ENCODE measurements at places on chromosomes 6 and 20.

GRCh38 chr20:46088409-46089166 lies 1.2 kb downstream of the NCOA5 start:
- DNase-seq = peak; percentile 20

DNA sequence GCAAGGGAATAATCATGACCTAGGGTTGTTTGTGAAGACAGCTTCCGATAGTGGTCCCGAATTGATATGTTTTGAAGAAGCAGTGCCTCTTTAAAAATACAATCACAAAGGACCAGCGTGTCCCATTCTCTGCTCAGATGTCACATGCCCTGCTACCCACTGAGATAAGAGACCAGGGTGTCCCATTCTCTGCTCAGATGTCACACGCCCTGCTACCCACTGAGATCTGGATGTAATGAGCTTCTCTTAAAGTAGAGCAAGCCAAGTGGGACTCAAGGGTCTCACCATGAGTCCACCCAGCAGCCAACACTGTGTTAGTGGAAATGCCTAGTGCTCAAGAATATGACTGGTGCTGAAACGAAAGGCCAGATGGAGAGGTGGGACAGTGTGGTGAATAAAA lies 22.2 kb downstream of the RIN2 start:
- no peak for DNase-seq

- no peak for DNase-seq
Observed at GRCh38 chr6:47132724-47133123, 90.6 kb upstream of the ADGRF1 start.

DNA sequence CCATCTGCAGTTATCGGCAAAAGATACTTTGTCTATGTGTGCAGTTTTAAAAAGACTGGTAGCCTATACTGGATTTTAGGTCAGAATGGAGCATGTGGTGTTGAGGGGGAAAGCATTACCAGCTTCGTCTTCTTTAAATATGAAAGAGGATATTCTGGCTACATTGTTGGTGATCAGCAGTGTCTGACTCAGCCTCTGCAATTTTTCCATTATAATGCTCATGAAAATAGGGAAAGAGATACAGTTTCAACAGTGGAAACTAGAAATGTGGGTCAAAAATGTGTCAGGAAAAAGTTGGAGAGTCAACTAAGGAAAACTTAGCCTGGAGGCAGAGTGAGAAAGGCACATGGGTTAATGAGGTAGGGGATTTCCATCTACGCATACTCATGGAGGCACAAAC lies 45.2 kb downstream of the HDGFL1 start:
- DNase-seq = peak; percentile 12

DNA sequence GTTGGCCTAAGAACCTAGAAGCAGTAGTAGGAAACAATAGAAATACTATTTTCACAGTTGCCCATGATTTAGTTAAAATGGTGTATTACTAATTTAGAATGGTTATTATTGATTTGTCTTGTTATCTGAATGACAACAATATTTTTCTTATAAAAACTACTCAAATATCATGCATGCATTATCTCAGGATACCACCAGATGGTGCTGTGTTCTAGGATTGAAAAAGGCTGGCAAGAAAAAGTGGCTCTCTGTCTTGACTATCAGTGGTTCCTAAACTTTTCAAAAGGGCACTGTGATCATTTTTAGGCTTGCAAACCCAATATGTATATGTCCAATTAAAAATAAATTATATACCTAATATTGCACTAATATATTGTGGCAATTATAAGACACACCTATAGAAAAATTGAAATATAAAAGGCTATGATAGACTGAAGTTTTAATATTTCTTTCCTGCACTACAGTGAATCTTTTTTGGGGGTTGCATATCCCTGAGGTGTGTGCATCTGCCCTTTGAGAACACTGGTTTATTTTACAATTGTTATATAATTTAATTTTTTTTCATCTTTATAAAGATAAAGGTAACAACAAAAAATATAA lies 131.7 kb upstream of the MLIP start:
- peak; percentile 32 for DNase-seq

GRCh38 chr20:53737396-53738038 lies 143.9 kb upstream of the ZNF217 start:
- peak; percentile 78 for DNase-seq

GRCh38 chr20:53706008-53706465 lies 112.4 kb upstream of the ZNF217 start:
- DNase-seq = no peak

DNA sequence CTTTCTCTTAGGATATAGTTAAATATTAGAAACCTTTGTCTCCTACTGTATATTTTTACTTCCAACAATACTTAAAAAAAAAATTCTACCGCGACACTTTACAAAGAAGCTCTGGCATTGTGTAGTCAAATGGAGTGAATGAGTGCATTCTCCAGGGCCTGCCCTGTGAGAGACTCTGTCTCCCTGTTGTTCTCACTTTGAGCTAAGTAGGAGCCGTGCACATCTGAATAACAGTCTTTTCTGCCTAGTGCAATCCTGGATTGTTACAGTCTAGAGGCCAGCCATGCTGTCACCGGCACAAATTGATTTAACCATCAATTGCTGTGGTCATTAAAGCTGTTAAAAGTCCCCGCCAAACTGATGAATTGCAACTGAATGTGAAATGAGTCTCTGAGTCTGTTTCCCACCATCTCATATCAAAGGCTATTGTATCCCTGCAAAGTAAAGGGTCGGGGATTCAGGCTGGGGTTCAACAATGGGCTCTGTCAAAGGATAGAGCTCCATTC lies 156.0 kb downstream of the RFPL4B start:
- no peak for DNase-seq

- DNase-seq = no peak
Observed at GRCh38 chr6:1015825-1016224, 296.1 kb upstream of the FOXQ1 start.

GRCh38 chr20:31923388-31924331 lies 28.2 kb downstream of the PDRG1 start:
- DNase-seq = no peak

DNA sequence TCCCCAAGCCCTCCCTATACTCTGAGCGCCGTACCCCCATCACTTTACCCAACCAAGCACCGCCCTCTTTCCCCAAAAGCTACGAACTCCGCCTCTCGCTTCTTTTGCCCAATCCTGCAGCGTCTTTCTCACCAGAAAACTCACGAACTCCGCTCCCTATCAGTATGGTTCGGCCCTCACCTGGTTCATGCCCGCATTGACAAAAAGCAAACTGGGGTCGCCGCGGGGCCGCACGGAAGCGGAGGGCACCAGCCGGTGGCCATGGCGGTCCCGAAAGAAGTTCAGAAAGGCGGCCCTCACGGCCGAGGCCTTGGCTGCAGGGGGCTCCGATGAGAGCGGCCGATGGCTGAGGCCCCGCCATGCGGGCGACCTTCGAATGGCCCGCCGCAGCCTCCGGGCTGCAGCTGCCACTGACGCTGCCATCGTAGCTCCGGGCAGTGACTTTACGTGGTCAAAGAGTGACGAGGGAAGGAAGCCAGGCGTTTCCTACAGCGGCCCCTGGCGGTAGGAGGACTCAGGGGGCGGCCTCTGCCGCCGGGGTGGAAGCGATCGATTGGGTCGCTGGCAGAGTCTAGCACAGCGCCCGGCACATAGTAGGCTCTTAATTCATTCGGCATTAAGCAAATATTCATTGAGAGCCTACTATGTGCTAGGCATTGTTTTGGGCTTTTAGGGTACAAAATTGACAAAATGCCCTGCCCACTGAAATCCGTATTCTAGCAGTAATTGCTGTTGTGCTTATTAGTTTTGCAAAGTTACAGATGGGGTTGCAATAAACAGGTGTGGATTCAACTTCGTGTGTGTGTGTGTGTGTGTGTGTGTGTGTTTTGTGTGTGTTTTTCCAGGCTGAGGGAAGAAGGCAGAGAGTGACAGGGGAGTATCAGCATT lies at the start of gene AARS2:
AARS2 (minus strand) TSS at position 447 of the 888 bp plus-strand sequence; CDS start at position 423, 24 bp downstream.
- DNase-seq = peak; percentile 84

GRCh38 chr6:21200134-21200870 lies 393.2 kb upstream of the SOX4 start:
- DNase-seq = no peak

DNA sequence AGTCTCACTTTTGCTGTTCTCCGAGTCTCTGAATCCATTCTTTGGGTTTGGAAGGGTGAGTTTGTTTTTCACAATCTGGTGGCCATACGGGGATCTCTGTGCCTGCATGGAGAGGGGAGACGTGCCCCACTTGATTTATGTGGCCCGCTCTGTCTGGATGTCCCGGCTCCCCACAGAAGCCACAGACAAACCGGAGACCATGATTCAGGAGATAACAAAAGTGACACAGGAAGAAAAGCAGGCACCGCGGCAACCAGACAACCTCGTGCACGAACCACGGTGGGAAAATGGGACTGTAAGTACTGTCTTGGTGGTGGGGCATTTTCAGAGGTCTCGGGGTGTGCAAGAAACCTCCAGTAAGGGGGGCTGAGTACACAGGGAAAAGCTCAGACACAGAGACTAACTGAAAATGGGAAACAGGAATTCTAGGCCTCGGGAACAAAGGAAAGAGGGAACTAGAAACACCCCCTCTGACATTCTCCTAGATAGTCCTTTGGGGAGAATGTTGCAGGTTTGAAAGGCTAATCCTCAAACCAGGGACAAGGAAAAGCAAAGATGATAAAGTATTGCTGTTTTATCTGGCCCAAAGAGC lies 22.1 kb upstream of the ZNF318 start:
- peak; percentile 22 for DNase-seq

- no peak for DNase-seq
Observed at GRCh38 chr20:40459299-40459698, 229.7 kb downstream of the MAFB start.

- DNase-seq = peak; percentile 50
Observed at GRCh38 chr20:16476032-16476431, 97.2 kb downstream of the KIF16B start.

- DNase-seq = peak; percentile 45
Observed at GRCh38 chr6:6686748-6687601, 98.5 kb downstream of the LY86 start.

DNA sequence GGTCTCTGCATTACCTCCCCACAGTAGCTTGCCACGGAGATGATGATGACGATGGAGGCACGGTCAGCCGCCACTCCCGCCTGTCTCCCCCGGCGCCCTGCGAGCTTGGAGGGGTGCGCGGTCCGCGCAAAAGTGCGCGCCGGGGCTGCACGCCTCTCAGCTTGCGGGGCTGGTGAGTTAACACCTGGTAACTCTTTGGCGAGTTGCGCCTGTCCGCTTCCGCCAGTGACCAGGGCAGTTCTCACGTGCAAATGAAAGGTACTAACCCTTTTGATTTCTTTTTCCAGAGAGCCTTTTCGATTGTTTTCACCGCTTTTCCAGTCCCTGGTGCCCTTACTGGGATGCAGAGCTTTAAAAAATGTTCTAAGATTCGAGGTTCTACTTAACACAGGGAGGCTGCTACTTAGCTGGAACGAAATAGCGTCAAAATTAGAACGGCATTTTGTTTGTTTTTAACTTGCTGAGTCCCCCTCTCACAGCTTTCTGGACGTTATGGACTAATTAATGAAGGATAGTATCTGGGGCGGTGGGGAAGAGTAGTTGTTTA lies 6.2 kb downstream of the GRIK2 start:
- DNase-seq = no peak

DNA sequence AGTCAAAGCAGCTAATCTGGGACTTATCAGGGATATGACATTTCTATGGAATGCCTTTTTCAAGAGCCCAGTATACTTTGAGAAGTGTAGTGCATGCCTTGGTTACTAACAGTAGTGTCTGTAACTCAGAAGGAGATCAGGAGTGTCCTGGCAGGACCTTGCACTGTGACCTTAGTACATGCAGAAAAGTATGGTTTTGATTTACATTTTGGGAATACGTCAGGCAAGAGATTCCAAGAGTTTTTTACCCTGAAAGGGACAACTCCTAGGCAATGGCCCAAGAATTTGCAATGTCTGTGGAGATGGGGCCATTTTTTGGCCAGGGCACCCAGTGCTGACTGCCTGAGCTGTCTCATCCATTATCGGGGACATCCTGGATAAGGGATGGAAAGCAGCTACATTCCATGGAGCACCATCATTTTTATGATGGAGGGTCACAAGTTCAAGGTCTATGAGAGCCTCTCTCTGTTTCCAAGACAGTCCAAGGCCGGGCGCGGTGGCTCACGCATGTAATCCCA lies 80.2 kb downstream of the FAM50B start:
- peak; percentile 82 for DNase-seq

GRCh38 chr20:58547623-58548475 lies 32.6 kb upstream of the APCDD1L start:
- peak; percentile 61 for DNase-seq

- peak; percentile 34 for DNase-seq
Observed at GRCh38 chr6:15359335-15359862, 113.5 kb downstream of the JARID2 start.

- no peak for DNase-seq
Observed at GRCh38 chr20:46282669-46283068, 25.6 kb downstream of the CDH22 start.

DNA sequence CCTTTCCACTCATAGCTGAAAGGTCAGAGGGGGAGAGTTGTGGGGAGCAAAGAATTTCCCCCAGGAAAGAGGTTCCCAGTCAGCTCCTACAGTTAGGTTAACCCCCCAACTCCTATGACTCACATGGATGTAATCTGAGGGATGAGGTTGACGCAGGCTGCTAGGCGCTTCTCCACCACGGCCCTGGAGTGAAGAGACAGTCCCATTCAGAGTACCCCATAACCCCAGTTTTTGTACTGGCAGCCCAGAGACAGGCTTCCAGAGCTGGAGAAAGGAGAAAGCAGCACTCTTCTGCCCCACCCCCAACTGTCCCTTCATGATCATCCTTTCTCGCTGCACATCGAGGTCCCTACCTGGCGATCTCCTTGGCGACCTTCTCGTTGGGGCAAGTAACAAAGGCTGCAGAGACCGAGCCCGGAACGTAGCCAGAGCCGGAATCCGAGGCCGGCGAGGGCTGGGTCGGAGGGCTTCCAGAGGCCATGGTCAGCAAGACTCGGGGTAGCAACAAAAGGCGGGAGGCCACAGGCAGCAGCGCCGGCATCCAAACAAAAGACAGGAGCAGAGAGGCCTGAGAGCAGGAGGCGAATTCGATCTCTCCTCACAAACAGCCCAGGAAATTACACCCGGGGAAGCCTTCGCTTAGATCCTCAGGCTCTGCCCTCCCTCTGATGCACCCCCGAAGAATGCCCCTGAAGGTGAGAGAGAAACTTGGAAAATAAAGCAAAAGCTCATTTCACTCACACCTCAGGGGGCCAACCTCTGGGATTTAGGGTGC lies 592 bp downstream of the CUTA start:
- DNase-seq = peak; percentile 92

DNA sequence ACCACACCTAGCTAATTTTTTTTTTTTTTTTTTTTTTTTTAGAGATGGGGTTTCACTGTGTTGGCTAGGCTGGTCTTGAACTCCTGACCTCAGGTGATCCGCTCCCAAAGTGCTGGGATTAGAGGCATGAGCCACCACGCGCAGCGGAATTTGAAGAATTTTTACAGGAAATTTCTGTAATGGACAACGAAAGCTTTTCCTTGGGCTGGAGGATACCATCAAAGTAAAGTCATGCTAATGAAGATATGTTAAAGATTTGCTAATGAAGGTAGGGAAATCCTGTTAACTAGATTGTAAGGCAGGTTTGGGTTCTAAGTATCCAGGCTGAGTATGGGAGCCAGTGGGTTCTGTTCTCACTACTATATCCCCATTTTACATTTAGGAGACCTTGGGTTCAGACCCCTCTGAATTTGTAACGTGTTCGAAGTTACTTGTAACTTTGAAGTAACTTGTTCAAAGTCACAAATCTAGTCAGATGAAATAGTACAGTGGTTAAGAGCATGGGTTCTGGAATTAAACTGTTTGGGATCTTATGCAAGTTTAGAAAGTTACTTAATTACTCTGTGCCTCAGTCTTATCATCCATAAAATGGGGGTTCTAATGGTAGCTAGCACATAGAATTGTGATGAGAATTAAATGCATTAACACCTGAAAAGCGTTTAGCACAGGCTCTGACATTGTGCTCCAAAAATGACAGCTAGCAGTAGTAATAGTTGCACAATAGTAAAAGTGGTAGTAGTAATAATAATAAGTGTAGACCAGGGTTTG lies 123.4 kb upstream of the GPR6 start:
- no peak for DNase-seq

- no peak for DNase-seq
Observed at GRCh38 chr6:169424149-169424804, 170.6 kb upstream of the THBS2 start.

All from fibroblast of skin of right quadriceps (primary cell).